ENCODE measurements at places on chromosomes 5 and 9.

DNA sequence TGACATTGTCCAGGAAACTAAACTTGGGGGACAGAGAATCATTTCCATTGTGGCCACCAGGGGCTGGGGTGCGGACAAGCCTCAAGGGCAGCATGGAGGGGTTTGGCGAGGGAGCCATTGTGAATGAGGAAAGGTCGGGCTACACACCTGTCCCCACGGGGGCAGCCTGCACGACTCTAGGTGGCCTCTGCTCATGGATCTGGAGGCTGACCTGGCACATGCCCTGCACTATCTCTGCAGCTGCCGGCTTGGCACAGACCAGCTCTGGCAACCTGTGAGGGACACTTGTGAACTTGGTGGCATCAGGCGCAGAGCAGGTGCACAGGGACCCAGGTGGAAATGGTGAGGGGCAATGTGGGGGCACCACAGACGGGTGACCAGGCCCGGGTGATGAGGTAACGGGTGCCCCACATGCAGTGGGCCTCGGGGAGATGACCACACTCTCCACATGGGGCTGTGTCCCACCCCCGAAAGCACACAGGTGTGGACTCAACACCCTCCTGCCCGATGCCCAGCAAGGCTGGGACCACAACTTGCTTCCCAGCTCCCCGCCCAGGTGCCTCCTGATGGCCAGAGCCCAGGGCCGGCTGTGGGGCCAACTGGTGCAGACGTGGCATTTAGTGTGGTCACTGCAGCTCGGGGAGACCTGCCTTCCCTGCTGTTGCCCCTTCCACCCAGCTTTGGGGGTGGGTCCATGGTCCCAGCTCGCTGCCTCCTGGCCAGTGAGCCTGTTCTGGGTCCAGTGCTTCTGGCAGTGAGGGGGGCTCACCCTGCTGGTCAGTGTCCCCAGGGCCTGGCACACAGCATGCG is 60.9 kb upstream of the UBAC1 start:
- no peak for DNase-seq

DNA sequence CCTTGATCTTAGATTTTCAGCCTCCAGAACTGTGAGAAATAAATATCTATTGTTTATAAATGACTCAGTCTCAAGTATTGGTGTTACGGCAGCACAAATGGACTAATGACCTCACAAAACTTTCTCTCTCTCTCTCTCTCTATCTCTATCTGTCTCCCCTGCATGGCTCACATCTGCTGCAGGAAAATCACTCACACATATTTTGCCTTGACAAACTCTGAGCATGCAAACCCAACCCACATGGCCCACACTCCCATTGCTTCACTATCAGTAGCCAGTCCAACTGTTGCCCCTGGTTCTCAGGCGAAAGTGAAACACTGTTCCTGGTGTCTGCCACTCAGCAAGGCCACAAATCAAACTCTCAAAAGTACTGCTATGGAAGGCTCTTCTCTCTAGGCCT is 66.4 kb upstream of the PIK3R1 start:
- DNase-seq, result no peak

DNA sequence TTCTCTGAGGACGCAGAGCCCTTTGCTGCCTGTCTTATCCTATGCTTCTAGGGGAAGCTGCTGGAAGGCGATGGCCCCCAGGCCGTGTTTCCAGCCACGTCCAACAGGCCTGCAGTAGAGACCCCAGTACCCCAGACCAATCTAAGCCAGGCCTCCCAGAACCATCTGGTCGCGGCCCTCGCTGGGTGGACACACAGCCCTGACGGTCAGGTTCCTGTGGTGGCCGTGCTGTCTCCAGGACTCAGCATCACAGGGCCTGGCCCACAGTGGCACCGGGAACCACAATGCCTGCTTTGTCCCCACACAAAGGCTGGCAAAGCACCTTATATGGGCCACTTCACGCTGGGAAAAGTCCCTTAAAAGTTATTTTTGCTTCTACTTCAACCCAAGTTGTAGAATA is 44.5 kb downstream of the SEMA4D start:
- DNase-seq, result no peak

DNA sequence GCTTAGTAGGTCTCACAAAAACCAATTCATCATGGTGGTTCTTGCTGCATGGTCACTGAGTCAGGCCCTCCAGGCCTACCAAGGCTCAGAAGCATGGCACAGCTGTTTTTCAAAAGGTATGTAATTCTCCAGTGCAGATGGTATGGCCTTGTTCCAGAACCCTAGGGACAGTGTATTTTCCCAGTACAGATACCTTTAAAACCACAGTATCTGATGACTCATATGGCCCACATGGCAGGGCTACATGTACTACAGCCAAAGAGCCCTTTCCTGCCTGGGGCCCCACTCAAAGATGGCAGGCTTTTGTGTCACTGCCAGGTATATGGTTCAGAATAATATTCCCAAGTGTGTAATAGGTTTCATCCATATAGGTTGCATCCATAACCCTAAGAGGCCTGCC is 16.5 kb downstream of the CSF2 start:
- DNase-seq, result peak; percentile 49

GRCh38 chr5:73812457-73812856 is 186.5 kb downstream of the ARHGEF28 start:
- DNase-seq, result no peak

- DNase-seq, result no peak
Measured at GRCh38 chr5:172451771-172452197, 2.5 kb downstream of the SH3PXD2B start.

All from K562 (cell line).